ENCODE measurements at places on chromosomes 12 and 14.

DNA sequence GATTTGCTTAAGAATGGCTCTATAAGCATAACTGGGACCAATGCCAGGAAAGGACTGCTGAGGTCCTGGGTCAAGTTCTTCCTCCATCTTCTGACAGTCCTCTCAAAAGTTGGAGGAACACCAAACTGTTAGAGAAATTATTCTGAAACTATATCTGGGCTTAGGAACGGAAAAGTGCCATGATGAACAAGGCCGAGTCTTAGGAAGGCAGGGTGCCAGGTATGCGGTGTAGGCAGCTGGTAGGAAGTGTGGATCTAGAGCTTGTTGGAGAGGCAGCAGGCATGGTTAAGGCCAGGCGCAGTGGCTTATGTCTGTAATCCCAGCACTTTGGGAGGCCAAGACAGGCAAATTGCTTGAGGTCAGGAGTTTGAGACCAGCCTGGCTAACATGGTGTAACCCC is 7.7 kb downstream of the GNPTAB start:
- no peak for DNase-seq

DNA sequence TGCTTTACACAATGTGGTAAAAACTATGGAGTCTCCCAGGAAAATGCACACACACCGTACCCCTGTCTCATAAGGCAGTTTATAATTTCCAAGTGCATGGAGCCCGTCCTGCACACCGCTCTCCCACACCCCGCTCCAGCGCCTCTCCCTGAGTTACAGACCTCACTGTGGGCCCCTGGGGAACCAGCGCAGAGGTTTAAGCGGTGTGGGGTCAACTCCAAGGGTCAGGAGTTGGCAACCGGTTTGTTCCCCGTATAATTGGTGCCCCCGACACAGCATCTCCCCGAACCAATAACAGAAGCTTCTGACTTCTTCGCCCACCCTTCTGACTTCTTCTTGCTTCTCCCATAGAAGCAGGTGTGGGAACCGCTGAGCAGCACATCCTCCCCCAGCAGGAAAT is 58.4 kb upstream of the DDX11 start:
- no peak for DNase-seq

- DNase-seq: no peak
Measured at GRCh38 chr12:131221061-131221956, 267.6 kb downstream of the ADGRD1 start.

- DNase-seq: no peak
Measured at GRCh38 chr14:52235434-52235833, 32.1 kb upstream of the PTGDR start.

DNA sequence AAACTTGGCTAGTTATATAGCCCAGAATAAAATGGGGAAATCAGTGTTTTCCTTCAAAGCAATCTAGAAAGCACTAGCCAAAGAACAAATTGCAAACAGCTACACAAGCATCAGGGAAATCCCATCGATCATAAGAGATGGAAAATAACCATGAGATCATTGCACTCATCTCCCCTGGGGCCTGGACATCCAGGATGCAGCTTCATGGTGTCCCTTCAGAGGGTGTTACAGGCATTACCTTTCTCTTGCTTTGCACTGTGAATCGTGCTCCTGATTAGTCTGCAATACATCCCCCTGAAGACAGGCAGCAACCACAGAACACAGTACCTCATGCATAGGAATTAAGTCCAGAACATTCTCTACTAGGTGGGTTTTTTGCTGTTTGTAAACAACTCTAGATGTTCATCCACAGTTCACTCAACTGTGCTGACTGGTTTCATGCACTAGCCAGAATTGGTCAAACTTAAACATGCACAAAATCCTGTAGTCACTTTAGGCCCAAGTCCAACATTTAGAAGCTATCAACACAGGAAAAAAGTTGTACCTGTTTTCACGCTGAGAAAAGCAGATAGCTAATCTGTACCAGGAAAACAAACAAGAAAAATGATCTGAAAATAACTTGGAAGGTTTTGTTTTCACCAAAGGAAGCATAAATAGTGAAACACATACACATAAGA is 120.1 kb downstream of the ZFP36L1 start:
- DNase-seq: no peak

- no peak for DNase-seq
Measured at GRCh38 chr14:75648066-75648838, 12.4 kb downstream of the ERG28 start.

GRCh38 chr14:99735189-99736135 is 51.4 kb downstream of the CYP46A1 start:
- no peak for DNase-seq

GRCh38 chr12:41442896-41443295 is 254.8 kb downstream of the PDZRN4 start:
- peak; percentile 37 for DNase-seq

- DNase-seq: no peak
Measured at GRCh38 chr14:36313206-36313605, 7.2 kb downstream of the MBIP start.

DNA sequence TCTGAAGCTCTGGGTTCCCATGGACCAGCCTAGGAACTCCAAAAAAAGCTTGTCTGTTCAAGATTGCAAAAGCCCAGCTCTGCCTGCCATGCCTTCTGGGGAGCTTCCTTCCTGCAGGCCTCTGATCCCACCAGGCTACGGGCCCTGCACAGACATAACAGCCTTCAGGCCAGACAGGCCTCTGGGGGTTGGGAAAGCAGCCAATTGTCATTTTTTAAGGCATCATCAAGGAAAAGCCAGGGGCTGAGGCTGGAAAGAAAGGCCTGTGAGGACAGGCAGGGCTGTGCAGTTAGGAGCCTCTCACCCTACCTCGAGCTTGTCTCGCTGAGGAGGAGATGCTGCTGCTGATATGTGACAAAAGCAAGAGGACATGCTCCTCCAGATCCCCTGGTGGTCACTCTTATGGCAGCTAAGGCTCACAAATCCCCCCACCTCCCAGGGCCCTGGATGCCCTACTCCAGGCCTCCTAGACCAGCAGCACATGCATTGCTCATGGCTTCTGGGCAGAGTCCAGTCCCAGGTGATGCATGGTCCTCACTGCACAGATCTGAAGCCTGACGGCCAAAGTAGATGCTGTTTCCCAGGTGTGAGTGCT is 2.9 kb downstream of the TMEM229B start:
- no peak for DNase-seq

DNA sequence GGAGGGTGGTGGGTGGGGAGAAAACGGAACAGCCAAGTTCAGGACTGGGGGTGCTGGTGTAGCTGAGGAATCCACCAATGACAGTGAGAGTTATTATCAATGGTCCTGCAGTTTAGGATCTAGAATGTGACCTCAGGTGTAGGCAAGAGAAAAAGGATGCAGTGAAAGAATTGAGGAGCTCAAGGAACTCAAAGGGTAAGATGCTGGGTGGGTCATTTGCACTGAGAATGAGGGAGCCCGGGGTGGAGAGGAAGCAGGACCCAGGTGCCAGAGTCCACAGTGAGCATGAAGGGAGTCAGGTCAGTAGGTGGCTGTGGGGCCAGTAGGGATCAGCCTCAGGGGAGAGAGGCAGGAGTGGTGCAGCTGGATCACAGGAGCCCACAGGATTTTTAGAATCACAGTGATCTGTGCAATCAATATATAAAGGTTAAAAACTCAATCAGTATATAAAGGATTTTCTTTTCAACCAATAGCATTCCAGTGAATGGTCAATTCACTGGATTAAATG is 3.2 kb upstream of the KRT7 start:
- no peak for DNase-seq

DNA sequence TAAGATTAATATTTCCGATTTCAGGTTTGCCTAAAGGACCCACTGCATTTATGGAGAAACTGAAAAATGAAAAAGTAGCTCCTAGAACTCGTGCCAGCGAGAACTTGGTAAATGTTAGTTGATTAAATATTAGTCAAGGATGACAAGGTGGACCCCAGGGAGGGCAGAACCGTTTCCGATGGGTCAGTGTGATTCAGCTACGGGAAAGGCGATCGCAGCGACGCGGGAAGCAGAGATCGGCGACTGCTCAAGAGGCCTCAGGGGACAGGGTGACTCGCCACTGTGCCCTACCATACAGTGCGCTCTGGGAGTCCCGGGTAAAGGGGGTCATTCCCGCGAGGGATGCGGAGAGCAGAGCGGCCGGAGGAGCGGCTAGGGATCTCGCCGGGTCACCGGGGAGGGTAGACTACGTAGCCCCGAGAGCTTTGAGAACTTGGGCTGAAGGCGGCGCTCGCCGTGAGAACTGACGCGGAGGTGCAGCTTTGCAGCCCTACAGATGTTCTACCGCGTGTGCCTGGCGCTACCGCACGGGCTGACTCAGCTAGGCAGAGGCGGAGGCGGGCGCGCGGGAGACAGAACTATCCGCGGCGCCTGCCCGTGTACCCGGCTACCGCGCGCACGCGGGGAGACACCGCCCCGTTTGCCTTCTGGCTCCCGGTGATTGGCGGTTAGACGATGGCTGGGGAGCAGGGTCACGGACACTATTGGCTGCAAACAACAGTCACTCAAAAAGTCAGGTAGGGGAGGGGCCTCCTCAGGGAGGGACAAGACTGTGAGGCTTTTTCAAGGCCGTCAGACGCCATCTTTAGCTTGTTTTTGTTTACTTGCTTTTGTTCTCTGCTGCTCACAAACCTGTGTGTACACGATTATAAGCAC is 3.2 kb downstream of the C14orf93 start:
- DNase-seq: peak; percentile 98

Data from inflammatory macrophage (primary cell).